SW480 (cell line): ENCODE measurements at places on chromosomes 2 and 18.

DNA sequence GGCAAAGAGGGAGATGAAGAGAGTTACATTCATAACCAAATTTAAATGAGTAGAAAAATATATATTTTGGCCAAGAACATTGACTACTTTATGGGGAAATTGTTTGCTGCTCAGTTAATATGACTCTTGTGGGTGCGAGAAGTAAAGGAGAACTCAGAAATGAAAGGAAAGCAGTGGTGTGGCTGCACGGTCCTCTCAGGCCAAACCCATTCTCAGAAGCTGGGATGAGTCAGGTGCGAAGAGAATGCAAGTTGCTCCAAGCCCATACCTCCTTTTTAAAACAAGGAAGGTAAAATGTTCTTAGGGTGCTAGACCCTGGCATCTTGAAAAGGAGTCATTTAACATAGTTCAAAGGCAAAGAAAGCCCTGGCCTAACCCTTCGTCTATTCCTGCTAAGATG lies 258.6 kb downstream of the RAD51AP2 start:
- no peak for DNase-seq

DNA sequence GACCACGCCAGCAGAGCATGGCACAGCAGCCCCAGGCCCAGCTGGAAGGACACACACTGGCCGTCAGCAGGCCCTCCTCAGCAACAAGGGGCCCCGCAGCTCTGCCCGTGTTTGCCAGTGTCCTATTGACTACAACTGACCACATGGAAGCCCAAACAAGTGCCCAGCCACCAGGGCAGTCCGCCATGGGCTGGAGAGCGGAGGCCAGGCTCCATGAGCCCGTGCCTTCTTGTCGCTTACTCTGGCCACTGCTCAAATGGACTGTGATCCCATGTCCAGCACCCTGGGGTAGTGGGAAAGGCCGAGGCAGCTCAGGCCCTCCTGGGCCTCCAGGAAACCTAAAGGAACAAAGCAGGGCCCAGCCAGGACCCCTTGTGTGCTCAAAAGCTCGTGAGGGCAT lies 53.9 kb upstream of the TAF1B start:
- DNase-seq: no peak

- DNase-seq: no peak
These were observed 101.1 kb downstream of the SLC4A10 start for GRCh38 chr2:161725297-161725696.

DNA sequence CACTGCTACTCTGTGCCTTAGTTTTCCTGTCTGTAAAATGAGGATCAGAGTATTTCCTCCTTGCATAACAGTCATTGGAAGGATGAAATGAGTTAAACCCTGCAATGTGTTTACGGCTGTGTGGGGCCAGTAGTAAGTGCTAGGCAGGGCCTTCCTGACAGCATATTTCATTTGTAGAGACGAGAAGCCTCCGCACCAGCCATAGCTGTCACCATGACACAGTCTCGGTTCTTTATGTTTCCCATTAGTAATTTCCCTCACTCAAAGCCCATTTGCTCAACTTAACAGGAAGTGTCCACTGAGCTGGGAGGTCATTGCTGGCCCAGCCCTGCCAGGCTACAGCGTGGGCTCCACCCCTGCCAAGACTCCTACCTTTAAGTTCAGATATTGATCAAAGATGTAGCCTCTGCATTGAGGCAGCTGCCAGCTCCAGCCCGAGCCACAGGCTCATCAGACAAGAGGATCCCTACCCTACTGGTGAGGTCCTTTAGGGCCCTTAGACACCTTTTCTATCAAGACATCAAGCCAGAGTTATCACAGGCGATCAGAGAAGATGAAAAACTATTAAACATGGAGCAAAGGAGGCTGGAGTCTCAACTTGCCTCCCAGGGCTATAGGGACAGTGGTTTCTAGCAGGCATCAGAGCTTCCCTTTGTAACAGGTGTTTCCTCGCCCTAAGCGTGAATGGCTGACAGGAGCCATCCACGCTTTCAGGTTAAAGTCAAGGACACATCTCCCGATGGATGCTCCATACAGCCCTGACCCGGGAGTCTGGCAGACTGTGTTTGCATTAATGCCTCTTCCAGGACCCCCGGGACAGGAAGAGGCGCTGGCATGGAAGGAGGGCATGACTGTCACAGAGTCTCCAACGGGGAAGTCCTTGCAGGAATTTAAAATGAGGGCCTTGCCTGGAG lies 251.7 kb downstream of the NDUFA10 start:
- no peak for DNase-seq

DNA sequence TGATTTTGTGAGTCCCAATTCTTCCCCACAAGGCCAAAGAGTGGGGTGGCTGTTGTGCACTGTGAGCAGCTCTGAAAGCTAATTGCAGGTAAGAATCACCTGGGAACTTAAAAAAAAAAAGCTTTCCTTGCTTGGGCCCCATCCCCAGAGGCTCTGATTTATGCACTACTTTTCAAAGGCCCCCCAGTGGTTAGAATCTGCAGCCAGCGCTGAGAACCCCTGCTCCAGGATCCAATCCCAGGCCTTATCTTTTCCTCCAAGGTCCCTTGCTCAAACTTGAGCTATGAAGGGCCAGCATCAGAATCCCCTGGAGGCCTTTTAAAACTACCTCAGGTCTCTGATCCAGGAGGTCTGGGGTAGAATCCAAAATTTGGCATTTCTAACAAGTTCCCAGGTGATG lies 156.8 kb downstream of the UXS1 start:
- no peak for DNase-seq

DNA sequence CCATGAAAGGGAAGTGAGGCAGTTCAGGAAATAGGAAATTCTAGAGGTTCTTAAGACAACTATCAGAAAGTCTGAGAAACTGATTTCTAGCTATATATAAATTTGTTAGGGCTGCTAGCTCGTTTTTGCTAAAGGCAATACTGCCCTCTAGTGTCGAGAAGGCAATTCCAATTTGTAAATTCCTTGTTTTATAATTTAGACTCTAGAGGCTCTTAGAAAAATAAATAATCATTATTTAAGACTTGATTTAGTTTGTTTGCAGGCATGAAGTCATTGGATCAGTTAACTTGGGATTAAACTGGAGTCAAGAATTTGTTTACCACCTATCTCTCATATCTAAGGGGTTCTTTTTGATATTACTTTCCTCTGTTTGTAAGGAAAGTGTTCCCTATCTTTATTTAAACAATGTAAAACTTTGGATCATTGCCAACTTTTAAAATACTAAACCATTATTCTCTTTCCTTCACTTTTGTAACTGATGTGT lies 66.2 kb downstream of the ACVR2A start:
- peak; percentile 55 for DNase-seq

- no peak for DNase-seq
These were observed 63.4 kb downstream of the SPATS2L start for GRCh38 chr2:200369886-200370285.

GRCh38 chr18:62364558-62364957 lies 39.4 kb downstream of the TNFRSF11A start:
- no peak for DNase-seq

- DNase-seq: peak; percentile 76
These were observed 10.2 kb upstream of the MMADHC start for GRCh38 chr2:149597668-149598326.

GRCh38 chr2:95277246-95277906 lies 3.1 kb downstream of the PROM2 start:
- peak; percentile 35 for DNase-seq

GRCh38 chr2:177265824-177266817 lies 1.6 kb upstream of the NFE2L2 start:
- DNase-seq: peak; percentile 30

DNA sequence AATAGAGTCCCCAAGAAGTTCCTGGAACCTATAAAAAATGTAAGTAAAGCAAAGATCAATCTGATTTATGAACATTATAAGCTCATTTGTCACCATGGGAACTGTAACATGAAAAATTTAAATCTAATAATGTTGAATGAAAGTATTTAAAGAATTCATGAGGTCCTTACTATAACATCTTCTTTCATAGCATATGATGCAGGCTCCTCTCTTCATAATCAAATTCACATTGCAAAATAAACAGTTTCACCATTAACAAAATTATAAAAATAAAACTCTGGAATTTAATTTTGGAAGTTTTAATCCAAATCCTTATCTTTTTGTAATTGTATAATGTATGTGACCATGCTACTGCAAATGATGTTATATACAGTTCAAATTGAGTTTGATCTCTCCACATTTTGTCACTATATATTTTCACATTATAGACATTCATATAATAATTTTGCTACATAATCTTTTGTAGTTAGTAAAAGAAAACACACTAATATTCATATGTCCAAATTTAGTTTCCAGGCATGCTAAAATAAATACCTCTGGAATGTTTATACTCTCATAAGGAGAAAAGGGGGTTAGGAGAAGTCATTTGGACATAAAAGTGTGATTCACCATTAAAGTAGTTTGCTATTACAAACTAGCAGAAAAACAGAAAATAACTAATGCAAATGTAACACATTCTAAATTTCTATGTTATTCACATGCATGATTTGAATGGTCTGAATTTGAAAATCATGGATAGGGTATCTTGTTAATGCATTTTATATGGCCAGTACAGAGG lies 954.1 kb downstream of the DSC3 start:
- DNase-seq: no peak

DNA sequence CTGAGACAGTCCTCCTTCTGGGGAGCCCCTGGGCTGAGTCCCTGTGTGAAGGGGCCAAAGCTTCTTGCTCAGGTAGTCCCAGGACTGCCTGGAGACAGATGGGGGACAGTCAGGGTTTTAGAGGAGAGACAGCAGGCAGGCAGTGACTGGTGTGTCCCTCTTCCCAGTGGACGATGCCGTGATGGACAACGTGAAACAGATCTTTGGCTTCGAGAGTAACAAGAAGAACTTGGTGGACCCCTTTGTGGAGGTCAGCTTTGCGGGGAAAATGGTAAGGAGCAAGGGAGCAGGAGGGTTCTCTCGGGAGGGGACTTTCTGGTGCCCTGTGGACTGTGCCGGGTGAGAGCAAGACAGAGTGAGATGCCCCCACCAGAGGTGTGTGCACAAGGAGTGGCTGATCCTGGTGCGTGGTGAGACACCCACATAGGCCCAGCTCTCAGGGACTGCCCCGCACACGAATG lies 74.8 kb downstream of the DYSF start:
- no peak for DNase-seq

GRCh38 chr18:10182009-10182624 lies 268.3 kb downstream of the VAPA start:
- no peak for DNase-seq

GRCh38 chr2:179376881-179377280 lies 112.2 kb upstream of the SESTD1 start:
- DNase-seq: no peak

DNA sequence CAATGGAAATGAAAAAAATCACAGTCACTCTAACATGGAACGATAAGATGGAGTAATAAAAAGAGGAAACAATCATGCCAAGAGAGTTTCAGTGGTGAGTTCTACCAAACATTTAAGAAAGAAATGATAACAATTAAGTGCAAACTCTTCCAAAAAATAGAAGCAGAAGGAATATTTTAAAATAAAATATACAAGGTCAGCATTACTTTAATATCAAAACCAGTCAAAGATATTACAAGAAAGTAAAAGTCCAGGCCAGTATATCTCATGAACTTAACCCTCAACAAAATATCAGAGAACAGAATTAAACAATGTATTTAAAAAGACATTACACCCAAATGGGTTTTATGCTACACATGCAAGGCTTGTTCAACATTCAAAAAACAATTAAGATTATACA lies 829.4 kb downstream of the TRIB2 start:
- no peak for DNase-seq

DNA sequence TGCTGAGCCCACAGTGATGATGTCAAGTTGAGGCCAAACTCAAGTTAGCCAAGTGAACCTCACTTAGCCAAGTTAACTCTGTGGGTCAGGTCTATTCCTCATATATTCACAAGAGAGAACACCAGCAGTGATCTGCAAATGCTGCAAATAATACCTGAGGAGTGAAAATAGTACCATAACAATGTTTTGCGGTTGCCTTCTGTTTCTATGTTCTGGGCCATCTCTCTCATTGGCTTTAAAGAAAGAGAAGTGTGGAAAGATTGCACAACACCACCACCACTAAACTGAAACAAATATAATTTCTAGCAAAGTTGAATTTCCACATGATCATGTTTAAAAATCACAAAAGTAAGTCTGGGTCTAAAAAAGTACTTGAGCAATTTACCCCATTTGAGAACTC lies 211.1 kb upstream of the GALNT5 start:
- no peak for DNase-seq

DNA sequence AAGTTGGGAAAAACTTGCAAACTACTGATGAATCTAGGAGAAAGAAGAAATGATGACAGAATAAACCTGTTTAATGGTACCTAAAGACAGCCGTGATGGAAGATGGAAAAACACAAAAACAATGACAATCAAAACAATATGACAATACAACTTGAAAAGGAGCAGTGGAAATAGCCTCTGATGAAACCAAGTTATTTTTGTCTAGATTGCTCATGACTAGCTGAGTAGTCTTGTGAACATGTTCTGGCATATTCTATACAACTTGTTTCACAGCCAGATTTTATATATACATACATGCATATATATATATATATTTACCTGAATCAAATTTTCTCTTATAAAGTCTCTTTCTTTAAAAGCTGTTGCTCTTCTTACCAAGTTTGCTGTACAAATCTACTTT lies 439.1 kb downstream of the TGIF1 start:
- no peak for DNase-seq

DNA sequence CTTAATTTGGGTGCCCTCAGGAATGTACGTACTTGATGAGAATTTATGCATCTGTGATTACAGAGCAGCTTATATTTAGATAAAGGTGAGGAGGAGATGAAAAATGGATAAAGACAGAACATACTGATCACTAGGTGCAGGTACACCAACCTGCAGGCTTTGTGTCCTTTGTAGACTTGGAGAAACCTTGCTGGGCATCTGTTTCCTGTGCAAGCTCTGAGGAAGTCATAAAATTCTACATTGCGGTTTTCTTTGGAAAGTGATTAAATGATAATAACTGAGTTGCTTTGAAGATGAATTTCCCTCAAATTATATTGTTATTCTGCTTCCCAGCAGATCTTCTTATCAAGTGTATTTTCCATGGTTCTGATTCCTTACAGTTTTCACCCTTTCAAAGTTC lies 7.7 kb downstream of the RAB27B start:
- DNase-seq: no peak

DNA sequence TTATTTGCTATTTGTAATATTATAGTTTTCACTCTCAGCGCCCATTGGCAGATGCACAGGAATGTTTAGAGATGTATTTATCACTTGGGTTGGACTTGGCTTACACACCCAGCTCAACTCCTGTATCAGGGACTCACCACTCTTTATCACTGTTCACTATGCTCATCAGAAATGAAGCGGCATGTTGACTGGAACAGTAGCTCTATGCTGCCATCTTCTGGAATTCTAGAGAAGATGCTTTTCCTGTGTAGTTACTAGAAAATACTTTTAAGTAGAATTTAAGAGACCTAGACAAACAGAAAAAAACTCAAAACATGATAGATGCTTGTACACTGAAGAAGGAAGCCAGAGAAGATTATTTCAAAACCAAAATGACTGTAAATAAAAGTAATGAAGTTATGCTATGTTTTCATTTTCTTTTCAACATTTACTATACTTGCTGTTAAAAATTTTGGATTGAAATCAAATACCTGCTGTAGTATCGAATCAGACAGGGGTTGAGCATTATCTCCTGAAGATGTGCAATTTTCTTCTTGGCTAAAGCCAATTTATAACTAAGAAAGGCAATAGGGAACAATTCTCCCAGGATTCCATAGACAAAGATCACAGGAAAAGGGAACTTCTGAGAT lies 47.4 kb upstream of the NXPH2 start:
- peak; percentile 69 for DNase-seq
